GM23338 (cell line): ENCODE measurements at places on chromosomes 6 and 20. TPM values are rescaled to one million over a fixed set of nuclear protein-coding genes. Genes with fewer than 3 reads are reported as not detected.

The CHRNA4 gene
- 1.9 and 3.9 TPM in 2 replicates for total RNA-seq

The OPRM1 gene
- total RNA-seq: 0.52 TPM in 1 of 2 replicates, not detected in the other

The TRIM40 gene
- not detected in 2 replicates for total RNA-seq

The OR2H2 gene
- total RNA-seq: not detected in 2 replicates

The POU5F1 gene
- 3,419 and 3,629 TPM in 2 replicates for total RNA-seq

The TRDN gene
- 23.1 and 35.5 TPM in 2 replicates for total RNA-seq

The DNAH8 gene
- total RNA-seq: not detected in 2 replicates

The GRIK2 gene
- total RNA-seq: 1.6 and 3.0 TPM in 2 replicates

The BMP5 gene
- 0.07 TPM in 1 of 2 replicates, not detected in the other for total RNA-seq

The RAB32 gene
- total RNA-seq: 4.8 and 10.4 TPM in 2 replicates

The FOXQ1 gene
- total RNA-seq: not detected in 2 replicates

The LINC00237 gene
- 0.31 TPM in 1 of 2 replicates, not detected in the other for total RNA-seq

The BMP7 gene
- 16.6 and 22.8 TPM in 2 replicates for total RNA-seq
